ENCODE measurements at places on chromosomes 6 and 20.
A peak's percentile ranks its signal among the peaks of the same experiment; 100 is the strongest.

DNA sequence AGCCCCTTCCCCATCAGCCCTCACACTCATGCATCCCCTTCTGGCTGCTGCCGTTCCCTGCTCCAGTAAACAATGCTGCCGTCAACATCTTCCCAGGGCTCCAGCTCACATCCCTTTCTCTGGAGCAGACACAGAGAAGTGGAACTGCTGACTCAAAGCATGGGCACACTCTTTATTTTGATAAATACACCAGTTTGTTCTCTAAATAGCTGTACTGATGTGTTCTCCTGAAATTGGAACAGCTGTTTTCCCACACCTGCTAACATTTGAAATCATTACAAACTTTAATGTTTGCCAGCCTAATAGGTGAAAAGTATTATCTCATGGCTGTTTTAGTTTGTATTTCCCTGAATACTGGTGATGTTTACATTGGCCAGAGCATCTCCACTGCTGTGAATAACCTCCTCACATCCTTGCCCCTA lies 102.1 kb upstream of the NXT1 start:
- DNase-seq = no peak

GRCh38 chr6:3438190-3439167 lies 18.4 kb downstream of the SLC22A23 start:
- no peak for DNase-seq

DNA sequence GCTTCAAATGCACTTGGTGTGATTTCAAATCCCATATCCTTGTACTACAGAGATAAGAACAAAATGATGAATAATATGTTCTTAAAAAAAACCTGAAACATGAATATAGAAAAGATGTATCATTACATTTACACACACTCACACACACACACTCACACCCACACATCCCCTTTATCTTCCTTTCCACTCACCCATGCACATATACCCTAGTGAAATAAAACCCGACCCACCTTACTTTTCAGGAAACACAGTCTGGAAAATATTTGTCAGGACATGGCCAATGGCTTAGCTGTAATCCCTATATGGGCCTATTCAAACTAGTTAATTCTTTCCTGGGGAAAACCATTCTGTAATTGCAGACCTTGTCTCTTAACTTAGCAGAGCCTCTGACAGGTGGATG lies 60.8 kb upstream of the EDN1 start:
- DNase-seq = no peak

GRCh38 chr20:19926591-19926990 lies 90.6 kb upstream of the NAA20 start:
- no peak for DNase-seq

- no peak for DNase-seq
These were observed 253.8 kb upstream of the STXBP5 start for GRCh38 chr6:146950351-146950835.

DNA sequence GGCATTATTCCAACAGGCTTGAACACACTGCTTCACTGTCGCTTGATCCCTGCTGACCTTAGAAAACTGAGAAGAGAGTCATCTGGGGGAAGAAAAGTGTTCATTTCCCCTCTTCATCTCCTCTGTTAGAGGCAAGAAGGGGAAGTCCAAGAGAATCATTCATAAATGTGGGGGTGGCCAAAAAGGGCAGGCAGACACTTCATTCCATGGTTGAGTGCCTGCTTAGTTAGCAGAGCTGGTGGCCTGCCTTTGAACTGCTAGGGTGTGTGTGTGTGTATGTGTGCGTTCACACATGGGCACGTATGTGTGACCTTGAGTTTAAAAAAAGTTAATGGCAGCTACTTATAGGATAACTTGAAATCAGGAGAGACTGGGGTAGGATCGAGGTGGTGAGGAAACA lies 39.4 kb upstream of the RFPL4B start:
- DNase-seq = no peak

- DNase-seq = peak; percentile 25
These were observed 99.3 kb downstream of the LRRC1 start for GRCh38 chr6:53894091-53894490.

- DNase-seq = no peak
These were observed 209.3 kb upstream of the TAB2 start for GRCh38 chr6:149108038-149108748.

DNA sequence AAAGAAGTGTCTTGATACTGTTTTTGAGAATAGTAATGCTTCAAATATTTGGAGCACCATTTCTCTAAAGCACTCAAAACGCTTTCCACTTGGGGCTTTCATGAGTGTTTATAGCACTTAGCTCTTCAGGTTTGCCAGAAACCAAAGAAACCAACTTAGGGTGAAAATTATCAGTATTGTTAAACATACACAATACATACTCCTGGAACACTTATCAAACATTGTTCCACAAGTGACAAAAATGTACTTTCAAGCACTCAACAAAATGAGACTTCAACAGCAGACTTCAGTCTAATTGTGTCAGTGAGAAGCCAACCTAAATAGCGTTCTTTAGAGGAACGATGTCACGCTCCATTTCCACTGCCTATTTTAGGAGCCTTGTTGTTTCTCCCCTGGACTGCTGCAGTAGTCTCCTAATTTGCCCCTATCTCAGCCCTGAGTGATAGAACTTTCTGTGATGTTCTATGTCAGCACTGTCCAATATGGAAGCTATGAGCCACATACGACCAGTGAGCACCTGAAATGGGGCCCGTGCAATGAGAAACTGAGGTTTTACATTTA lies 461.3 kb downstream of the KIF16B start:
- no peak for DNase-seq

- no peak for DNase-seq
These were observed 410.2 kb downstream of the MMUT start for GRCh38 chr6:49052901-49053300.

GRCh38 chr6:160218810-160219209 lies 39.8 kb downstream of the SLC22A2 start:
- no peak for DNase-seq

DNA sequence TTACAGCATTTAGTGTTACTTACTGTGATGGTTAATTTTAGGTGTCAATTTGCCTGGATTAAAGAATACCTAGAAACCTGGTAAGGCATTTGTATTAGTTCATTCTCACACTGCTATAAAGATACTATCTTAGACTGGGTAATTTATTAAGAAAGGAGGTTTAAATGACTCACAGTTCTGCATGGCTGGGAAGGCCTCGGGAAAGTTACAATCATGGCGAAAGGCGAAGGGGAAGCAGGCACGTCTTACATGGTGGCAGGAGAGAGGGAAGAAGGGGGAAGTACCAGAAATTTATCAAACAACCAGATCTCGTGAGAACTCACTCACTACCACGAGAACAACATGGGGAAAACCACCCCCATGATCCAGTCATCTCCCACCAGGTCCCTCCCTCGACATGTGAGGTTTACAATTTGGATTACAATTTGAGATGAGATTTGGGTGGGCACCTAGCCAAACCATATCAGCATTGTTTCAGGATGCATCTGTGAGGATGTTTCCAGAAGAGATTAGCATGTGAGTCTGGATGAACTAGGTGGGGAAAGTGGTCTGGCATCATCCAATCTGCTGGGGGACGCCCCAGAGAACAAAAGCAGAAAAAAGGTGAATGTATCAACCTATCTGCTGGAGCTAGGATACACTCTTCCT lies 76.8 kb downstream of the MKKS start:
- no peak for DNase-seq

DNA sequence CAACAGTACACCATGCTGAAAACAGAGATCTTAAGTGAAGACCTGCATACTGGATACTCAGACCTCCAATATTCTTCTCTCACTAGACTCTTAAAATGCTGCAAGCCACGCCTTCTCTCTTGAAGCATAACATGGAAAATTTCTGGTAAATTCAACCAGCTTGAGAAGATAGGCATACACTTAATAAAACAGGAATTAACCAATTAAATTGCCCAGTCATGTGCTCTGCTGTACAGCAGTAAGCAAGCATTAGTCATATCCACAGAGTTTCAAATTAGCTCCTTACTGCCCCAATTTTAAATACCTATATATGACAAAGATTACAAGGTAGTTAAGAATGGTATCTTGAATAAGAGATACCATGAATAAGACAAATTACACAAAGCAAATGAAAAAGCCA lies 53.8 kb downstream of the C6orf58 start:
- DNase-seq = no peak

- no peak for DNase-seq
These were observed 51.9 kb downstream of the GRM4 start for GRCh38 chr6:34093854-34094430.

DNA sequence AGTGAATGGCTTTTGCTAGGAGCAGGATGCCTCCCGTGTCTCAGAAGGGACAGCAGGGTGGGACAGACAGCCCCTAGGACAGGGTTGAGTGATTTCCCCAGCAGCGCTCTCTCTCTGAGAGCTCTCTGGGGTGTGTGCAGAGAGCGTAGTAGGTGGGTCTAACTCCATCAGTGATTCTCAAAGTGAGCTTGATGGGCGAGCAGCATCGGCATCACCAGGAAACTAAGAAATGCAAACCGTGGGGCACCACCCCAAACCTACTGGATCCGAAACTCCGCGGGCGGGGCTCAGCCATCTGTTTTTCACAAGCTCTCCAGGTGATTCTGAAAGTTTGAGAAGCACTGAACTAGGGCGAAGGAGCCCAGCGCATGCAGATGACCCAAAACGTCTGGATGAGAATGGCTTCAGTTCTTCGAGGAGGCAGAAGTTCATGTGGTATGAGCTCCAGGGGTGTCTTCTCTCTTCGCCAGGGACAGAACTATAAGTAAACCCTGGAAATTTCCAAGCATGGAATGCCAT lies 119.6 kb upstream of the RNF24 start:
- no peak for DNase-seq

- no peak for DNase-seq
These were observed 180.3 kb upstream of the ZNF217 start for GRCh38 chr20:53773792-53774401.

DNA sequence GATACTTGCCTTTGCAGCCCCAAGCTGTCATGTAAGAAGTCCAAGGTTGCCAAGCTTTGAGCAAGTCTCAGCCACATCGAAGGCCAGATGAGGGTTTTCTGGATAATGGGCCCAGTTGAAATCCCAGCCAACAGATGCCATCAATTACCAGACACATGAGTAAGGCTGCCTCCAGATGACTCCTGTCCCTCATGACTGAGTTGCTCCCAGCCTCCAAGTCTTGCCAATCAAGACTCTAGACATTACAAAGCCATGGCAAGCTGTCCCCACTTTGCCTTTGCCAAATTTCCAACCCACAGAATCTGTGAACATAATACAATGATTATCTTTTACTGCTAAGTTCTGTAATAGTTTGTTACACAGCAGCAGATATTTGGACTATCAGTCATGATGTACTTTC lies 76.8 kb upstream of the ARMC2 start:
- no peak for DNase-seq

- no peak for DNase-seq
These were observed 467.4 kb downstream of the CDC5L start for GRCh38 chr6:44854712-44855443.

- no peak for DNase-seq
These were observed 27.9 kb downstream of the FAM83B start for GRCh38 chr6:54874349-54875048.

DNA sequence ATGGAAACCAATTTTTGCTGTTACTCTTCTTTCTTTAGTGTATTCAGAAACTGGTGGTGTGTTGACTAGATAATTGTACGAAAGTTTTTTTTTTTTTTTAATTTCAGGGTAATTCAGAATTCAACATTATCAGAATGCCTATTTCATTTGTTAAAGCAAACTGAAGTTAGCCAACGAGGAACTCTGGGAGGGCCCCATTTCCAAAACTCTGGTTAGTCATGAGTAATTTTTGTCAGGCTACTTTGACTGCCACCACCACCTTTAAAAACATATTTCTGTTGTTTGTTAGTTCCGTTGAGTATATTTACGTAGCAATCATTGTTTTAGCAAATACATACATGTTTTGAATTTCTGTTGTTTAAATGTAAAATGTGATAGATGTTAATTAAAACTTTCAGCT lies 763 bp downstream of the ZKSCAN8 start:
- no peak for DNase-seq

GRCh38 chr20:14717134-14717999 lies 380.0 kb upstream of the FLRT3 start:
- DNase-seq = no peak

DNA sequence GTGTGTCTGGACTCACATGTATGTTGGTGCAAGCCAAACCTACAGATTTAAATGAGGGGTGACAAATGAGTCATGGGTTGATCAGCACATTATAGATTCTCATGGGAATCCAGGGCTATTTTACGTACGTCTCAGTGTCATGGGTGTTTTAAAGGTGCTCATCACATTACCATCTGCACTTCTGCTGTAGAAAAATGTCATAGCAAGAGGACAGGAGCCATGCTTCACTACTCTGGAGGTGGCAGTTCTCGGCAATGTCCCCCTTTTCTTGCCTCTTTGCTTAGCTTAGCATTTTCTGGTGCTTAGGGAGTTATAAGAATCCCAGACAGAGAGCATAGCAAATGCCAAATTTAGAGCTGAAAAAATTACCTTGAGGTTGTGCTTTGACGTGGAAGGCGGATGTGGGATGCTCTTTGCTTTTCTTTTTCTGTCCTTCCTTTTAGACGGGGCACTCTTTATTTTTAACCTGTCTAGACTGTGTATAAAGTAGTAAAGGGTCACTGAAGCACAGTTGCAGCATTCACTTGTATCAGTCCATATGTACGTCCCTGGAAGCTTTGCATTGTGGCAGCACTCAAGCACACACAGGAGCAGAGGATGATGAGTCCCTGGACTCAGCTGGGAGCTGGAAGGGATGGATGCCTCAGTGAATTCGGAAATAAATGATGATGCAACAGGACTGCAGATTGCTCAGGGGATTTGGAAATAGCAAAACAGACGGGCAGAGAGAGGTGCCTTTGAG lies 139.7 kb downstream of the SYNDIG1 start:
- no peak for DNase-seq

DNA sequence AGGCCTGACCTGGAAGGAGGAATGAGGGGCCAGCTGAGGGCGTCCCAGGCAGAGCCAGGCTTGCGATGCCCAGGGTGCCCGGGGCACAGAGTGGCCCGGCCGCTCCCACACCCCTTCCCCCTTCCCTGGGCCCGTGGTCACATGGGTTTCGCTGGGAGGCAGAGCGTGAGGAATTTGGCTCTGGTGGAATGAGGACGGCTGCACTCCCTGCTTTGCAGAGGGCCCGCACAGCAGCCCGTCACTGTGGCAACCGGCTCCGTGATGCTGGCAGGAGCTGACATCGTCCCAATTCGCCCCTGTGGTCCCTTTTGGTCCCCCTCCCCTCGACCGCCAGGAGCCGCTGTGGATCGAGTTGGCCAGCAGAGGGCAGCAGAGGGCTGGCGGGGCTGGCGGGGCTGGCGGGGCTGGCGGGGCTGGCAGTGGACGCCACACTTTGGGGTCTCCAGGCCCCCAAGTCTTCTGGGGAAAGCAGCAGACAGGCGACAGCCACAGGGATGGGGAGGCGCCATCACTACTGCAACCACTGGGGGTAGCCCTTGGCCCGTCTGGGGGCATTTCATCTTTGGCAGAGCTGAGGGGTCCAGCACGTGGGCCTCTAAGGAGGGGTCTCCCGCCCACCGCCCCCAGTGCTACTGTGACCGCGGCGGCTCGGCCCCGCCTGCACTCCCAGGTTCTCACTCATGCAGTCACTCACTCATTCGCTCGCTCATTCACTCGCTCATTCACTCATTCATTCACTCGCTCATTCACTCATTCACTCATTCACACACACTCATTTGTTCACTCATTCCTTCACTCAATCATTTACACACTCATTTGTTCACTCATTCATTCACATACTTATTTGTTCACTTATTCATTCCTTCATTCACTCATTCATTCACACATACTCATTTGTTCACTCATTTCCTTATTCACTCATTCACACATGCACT lies 49.7 kb upstream of the BHLHE23 start:
- peak; percentile 21 for DNase-seq
